ENCODE measurements at places on chromosomes 7 and 10.

DNA sequence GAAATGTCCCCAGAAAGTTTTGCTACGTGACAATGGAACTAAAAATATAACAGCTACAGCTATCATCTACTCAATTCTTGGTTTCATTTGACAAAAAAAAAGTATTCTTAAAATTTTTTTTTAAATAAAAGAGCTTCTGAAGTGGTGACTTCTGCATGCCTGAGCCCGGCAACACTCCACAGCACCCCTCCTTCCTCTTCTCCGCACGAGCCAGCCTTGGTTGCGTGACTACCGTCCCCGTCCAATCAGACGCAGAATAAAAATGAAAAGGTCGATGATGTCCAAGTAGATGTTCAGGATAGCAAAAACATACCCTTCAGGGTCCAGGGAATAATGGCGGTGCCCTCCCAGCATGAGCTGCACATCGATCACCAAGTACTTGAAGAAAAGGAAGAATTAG lies 34.5 kb upstream of the GATAD1 start:
- DNase-seq, result no peak

DNA sequence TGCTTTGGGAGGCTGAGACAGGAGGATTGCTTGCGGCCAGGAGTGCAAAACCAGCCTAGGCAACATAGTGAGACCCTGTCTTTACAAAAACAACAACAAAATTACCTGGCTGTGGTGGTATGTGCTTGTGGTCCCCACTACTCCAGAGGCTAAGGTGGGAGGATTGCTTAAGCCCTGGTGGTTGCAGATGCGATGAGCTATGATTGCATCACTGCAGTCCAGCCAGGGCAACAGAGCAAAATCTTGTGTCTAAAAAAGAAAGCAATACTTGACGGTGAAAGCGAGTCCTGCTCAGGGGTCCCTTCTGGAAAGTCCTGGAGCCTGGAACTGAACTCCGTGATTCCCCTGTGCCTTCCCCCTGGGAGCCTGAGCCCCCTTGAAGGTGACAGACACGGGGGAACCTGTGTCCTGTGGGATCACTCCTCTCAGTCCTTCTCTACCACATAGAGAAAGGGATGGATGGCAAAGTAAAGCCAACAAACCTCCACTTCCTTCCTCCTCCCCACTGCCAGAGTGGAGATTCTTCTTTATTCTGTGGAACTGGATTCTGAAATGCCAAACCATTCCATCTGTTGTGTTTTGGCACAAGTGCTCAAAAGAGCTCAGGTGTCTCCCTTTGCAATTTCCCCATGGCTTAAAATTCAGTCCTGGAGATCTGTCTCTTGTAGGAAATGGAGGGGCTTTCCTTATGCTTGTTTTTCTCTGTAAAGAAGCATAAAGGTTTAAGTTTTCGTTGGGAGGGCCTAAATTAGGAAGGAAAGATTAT lies 50.6 kb downstream of the KIAA1217 start:
- no peak for DNase-seq

GRCh38 chr7:158001621-158002320 lies 585.9 kb downstream of the PTPRN2 start:
- DNase-seq, result no peak

DNA sequence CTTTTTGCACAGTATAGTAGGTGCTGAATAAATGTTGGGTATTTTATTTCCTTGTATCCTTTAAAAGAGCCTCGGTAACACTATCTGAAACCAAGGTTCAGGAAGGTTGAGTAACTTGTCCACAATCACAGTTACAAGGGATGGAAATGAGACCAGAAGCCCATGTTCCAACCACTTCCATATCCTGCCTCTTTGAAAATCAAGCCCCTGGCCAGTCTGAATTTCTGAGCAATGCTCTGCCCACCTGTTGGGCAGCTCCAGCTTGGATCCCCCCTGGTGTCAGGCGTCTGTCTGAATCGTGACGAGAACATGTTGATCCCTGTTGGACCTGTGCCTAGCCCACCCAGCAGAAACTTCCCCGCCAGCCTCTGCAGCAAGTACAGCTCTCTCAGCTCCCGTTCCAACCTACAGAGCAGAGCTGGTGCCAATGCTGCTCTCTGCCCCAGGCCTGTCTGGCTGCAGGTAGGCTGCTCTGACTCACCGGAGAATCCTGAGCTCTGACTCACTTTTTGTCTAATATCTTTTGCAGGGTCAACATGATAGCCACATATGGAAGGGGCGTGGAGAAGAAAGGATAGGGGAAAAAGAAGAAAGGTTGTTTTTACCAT lies 595.5 kb downstream of the INHBA start:
- DNase-seq, result no peak

GRCh38 chr7:28586736-28587135 lies 174.4 kb downstream of the CREB5 start:
- DNase-seq, result no peak

DNA sequence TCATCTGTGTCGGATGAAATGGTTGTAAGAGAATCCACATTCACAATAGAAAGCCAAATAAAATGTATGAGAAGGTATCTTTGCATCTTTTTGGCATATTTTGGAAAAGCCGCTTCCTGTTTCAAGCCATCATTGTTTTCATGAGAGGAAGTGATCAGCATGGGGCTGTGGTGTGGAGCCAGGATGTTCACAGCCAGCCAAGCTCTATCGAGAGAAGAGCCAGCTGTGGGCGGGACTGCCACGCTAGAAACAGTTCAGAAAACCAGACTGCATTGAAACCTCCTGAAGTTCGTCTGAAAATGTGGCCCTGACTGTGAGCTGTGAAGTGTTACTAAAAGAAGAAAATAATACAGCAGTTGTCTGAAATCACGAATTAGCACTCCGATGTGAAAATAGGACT lies 21.2 kb upstream of the NPS start:
- DNase-seq, result no peak

- no peak for DNase-seq
Measured at GRCh38 chr10:14369906-14370305, 39.2 kb upstream of the FRMD4A start.

GRCh38 chr7:40348126-40348728 lies 213.4 kb downstream of the SUGCT start:
- no peak for DNase-seq

All from NCI-H460 (cell line).